HTR-8/SVneo (cell line): ENCODE measurements at places on chromosomes 6 and 20.

- DNase-seq: no peak
These were observed 21.0 kb downstream of the OPRM1 start for GRCh38 chr6:154060076-154060475.

GRCh38 chr20:47262365-47263013, 94.0 kb downstream of the ZMYND8 start:
- no peak for DNase-seq

DNA sequence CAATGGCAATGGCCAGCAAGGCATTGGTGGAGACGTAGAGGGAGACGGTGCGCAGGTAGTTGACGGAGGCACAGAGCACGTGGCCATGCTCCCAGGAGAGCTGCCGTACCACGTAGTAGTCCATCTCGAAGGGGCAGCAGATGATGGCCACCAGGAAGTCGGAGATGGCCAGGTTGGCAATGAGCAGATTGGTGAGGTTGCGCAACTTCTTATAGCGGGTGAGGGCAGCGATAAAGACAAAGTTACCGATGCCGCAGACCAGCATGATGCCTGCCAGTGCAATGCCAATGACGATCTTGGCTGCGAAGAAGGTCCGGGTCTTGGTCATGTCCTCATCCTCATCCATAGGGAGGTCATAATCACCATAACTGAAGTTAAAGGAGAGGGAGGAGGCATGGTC, 2.8 kb downstream of the PROKR2 start:
- DNase-seq: no peak

GRCh38 chr6:144068794-144069193, 26.6 kb downstream of the SF3B5 start:
- no peak for DNase-seq

- no peak for DNase-seq
These were observed 53.3 kb upstream of the TNFRSF21 start for GRCh38 chr6:47362857-47363461.

DNA sequence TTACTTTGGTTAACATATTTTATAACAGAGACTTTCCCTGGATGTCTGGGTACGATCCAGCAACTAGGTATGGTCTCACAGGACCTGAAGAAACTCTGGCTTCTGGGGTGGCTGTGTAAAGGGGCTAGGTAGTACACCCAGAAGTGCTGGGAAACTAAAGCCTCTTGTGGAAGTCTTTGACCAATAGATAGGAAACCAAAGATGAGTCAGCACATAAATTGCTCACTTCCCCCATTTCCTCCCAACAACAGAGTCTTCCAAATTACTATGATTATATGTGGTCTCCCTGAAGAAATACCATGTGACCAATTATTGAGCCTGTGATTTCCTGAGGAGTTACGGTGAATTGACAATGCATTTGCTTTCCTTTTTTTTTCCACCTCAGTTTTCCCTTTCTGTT, 26.8 kb upstream of the TBX18 start:
- DNase-seq: no peak

GRCh38 chr6:127198549-127198948, 68.1 kb upstream of the RNF146 start:
- DNase-seq: no peak

DNA sequence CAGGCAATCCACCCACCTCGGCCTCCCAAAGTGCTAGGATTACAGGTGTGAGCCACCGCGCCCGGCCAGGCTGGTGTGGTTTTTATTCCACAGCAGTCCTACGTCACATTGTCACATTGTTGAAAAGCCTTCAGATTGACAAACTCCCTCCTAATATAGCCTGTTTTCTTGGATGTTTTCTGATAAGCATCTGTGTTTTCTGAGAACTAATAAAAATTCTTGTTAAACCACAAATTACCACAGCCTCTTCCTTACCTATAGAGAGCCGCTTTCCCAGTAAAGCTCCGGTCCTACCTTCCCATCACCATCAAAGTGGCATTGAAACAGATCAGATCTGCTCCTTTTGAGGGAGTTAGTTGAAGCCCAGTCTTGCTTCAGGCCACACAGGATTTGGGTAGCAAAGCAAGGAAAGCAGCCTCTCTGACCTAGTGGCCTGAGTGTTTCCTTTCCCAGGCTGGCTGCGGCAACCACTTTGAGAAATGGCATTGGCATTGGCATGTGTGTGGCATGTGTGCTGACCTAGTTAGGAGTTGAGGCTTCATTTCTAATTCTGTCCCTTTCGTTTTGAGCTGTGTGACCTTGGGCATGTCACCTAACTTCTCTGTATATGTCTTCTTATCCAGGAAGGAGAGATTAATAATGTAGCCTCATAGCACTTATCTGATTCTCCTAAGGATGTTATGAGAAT, 1.7 kb upstream of the PKIG start:
- DNase-seq: no peak

- no peak for DNase-seq
These were observed 247.2 kb downstream of the LAMA2 start for GRCh38 chr6:129130106-129130505.

DNA sequence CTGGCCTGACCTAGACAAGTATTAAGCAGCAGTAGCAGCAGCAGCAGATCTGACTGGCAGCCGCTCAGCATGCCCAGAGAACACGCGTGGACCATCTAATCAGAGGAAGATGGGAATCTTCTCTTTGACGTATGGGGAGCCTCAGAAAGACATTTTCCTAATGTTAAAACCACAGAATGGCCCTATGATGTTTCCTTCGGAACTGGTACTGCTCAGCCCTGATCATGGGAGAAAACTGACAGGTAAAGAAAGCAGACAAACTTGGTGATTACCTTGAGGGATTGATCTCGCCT, 6.2 kb downstream of the PSMA7 start:
- no peak for DNase-seq

GRCh38 chr6:22146931-22147701, 149.7 kb downstream of the PRL start:
- no peak for DNase-seq

GRCh38 chr6:8375916-8376315, 59.4 kb downstream of the SLC35B3 start:
- no peak for DNase-seq
